ENCODE measurements at places on chromosomes 1 and 21. TPM values are rescaled to one million over a fixed set of nuclear protein-coding genes. Genes with fewer than 3 reads are reported as not detected.

- no peak for DNase-seq
Measured at GRCh38 chr1:7355646-7356045, 415.4 kb upstream of the VAMP3 start.

DNA sequence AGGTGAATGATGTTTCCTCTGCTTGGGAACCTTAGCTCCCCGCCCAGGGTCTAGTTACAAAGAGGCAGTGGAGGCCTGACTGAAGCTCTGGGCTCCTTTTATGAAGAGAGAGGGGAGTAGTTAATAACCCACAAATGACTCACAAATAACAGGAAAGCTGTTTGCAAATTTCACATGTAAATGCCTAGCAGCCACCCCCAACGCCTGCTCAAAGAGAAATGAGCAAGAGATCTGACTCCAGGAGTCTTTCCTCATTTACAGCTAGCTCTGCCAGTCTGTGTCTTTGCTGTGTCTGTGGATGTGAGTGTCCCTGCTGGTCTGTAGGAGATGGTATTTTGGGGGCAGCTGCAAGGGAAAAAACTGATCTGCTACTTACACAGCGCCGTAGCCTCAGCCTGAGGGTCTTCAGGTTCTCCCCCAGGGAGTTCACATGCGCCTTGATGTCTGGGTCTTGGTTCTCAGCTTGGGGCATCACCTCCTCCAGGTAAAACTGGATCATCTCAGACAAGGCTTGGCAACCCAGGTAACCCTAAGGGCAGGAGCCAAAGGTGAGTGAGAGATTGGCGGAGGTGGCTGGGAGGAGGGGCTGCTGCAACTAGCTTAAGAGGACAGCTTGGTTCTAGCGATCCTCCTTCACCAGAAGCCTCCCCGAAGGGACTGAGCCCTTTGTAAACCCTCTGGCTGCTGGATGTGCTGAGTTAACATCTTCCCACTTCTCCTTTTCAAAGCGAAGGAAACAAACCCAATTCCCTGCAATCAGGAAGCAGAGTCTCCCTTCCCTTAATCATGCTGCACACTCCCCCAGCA lies at the start of gene IL19:
IL19 (plus strand) TSS at position 243 of the 807 bp plus-strand sequence. CDS start 65,890 bp downstream, outside the sequence.
- DNase-seq, result peak; percentile 50

The ADARB1 gene
- total RNA-seq, result 25.4 TPM

- DNase-seq, result no peak
Measured at GRCh38 chr1:110673805-110674336, 869 bp downstream of the KCNA3 start.

- DNase-seq, result no peak
Measured at GRCh38 chr1:46341222-46342083, 846 bp downstream of the NSUN4 start.

GRCh38 chr1:64116537-64116936 lies 86.9 kb upstream of the UBE2U start:
- no peak for DNase-seq

- no peak for DNase-seq
Measured at GRCh38 chr21:25149022-25149421, 458.3 kb downstream of the MRPL39 start.

GRCh38 chr1:57019236-57019839 lies 53.5 kb upstream of the C8B start:
- no peak for DNase-seq

DNA sequence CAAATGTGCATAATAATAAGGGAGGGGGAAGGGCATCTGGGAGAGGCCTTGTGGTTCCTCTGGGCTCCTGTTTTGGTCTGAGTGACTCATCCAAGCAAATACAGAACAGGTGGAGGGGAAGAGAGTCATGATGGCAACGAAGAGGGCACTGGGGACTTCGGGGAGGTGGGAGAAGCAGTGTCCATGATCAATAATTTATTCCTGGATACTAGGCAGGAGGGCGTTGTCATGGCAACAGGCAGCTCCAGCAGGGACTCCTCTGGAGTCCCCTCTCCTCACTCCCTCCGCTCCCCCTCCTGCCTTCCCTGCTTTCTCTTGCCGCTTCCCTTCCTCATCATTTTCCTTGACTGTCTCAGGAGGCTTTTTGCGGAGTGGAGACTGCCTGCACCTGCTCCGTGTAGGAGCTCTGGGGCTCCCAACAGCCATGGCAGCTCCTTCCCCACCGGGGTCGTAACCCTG lies 12.3 kb upstream of the NFASC start:
- DNase-seq, result peak; percentile 6

The TMEM9 gene
- 105 TPM for total RNA-seq

DNA sequence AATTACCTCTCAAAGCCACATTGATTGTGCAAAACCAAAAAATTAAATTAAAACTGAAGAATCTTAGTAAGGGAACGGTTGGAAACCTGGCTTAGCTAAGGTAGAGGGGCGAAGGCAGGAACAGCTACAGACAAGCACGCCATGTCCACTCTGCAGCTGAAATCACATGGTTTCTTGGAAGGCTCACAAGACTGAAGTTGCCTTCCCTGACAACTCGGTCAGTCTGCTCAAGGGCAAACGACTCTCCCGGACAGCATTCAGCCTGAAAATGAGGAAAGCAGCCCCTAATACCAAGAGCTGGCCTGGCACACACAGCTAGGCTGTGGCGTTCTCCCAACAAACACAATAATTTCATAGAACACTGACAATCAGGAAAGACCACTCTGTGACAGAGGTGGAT lies 22.7 kb upstream of the BECN2 start:
- no peak for DNase-seq

DNA sequence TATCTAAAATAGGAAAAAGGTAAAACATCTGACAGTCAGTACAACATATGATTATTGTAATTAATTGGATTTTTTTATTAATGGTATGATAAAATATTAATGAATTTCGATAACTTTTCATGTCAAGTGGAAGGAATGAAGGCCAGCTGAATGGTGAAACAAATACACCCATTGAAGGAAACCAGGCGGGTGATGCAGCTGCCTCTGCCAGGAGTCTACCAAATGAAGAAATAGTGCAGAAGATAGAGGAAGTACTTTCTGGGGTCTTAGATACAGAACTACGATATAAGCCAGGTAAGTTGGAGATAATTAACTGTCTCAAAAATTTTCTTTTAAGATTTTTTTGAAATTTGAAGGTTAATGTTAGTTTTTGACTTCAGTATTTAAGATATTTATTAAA lies 3.2 kb downstream of the SON start:
- no peak for DNase-seq

The FNDC5 gene
- total RNA-seq, result 28.5 TPM

The TGFB2 gene
- 7.7 TPM for total RNA-seq

The DYNLT4 gene
- 0.19 TPM for total RNA-seq

GRCh38 chr1:5403935-5404334 lies 588.3 kb downstream of the NPHP4 start:
- DNase-seq, result no peak

The FAM110D gene
- not detected for total RNA-seq

The FCRL1 gene
- total RNA-seq, result not detected

- DNase-seq, result no peak
Measured at GRCh38 chr1:229579059-229579673, 20.7 kb upstream of the ABCB10 start.

- no peak for DNase-seq
Measured at GRCh38 chr1:17861685-17862084, 106.6 kb downstream of the ACTL8 start.

The RHBDL2 gene
- 0.17 TPM for total RNA-seq

GRCh38 chr1:167734227-167734626 lies 12.4 kb downstream of the MPZL1 start:
- no peak for DNase-seq

The C8A gene
- not detected for total RNA-seq

DNA sequence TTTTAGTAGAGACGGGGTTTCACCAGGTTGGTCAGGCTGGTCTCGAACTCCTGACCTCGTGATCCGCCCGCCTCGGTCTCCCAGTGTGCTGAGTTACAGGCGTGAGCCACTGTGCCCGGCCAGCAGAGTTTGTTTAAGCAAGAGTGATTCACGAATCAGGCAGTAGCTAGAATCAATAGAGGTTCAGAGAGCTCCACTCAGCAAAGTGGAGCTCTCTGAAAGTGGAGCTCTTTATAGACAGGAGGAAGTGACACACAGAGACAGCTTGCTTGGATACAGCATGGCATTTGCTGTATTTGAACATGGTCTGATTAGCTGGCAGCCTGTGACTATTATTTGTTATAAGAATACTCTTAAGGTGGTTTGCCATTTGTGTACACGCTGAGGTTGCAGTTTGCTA lies 27.1 kb upstream of the CD34 start:
- peak; percentile 30 for DNase-seq

The SLC25A33 gene
- 5.8 TPM for total RNA-seq

DNA sequence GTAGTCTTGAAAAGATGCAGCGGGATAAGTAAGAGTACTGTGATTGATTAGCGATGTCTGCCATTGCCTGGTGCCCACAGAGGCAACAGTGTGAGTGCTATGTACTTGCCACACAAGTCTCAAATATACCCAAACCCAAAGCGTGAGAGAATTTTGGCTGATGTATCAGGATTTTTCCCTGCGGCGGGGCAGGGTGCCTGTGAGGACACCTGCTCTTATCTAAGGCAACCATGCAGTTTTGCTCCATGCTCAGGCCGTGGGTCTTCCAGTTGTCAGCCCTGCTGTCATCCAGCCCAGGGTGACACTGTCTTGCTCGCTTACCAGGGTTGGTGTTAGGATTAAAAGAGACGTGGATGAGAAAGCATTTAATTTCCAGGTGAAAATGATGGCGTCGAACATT lies 202.7 kb downstream of the PTPRU start:
- no peak for DNase-seq

- DNase-seq, result no peak
Measured at GRCh38 chr1:54883349-54884102, 3.5 kb downstream of the DHCR24 start.

All from LHCN-M2 (cell line).